Stimulated activated CD8-positive, alpha-beta memory T cell treated with anti-CD3 and anti-CD28 coated beads, Interleukin-4, amount 100 ng/mL, for 1 hour (primary cell): ENCODE measurements at places on chromosomes 5 and 9.

- DNase-seq: no peak
Observed at GRCh38 chr9:14318361-14318760, 4.4 kb upstream of the NFIB start.

GRCh38 chr5:142902186-142902965 is 132.2 kb downstream of the ARHGAP26 start:
- DNase-seq: no peak

DNA sequence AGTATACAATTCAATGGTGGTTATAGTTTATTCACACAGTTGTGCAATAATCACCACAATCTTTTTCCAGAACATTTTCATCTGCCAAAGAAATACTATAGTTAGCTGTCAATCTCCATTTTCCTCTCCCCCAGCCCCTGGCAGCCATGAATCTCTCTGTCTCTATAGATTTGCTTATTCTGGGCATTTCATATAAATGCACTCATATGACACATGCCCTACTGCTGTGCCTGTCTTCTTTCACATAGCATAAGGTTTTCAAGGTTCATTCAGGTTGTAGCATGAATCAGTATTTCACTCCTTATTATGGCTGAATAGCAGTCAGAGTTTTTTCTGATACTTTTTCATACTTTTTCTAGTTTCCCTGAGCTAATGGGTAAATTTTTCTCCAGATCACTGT is 127.6 kb downstream of the HSPA4 start:
- DNase-seq: no peak

DNA sequence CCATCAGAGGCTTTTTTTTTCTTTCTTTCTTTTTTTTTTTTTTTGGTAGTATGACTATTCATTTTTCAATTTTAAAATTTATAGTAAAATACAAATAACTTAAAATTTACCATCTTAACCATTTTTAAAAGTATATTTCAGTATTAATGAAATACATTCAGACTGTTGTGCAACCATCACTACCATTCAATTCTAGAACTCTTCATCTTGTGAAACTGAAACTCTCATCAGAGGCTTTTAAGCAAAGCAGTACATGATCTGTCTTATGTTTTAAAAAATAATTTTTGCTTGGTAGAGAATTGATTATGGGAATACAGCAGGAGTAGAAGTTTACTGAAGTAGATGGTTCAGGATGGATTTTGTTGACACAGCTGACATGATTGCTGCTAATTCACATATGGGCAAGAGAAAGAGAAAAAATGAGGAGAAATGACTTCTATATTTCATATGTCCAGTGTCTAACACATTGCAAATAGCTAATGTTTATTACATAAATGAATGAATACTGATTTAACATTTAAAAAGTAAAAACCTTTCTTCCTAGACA is 13.4 kb downstream of the ELOVL7 start:
- DNase-seq: no peak

DNA sequence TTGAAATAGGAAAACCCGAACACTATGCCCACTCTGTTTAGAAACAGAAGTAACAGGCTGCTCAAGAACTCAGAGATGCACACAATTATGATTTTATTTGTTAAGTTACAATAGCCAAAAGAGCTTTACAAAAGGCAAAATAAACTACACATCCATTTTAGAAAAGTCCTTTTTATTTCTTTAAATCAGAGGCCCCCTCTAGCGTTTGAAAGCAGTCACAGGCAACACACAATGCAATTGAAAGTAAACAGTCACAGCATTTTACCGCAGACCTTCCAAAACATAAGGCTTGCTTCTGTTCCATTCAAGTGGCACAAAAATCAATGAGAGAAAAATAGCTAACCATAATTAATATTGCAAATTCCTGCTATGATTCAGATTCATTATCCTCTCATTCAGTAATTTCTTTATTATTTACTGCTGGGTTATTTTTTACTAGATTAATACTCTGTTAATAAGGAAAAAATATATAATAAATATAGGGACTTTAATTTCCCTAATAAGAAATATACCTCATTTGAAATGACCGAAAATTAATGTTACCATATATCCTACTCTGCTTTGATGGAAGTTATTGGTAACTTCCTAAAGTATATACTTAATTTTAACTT is 78.3 kb downstream of the CEP120 start:
- DNase-seq: no peak
